ENCODE measurements at places on chromosomes 2 and 18. TPM values are rescaled to one million over a fixed set of nuclear protein-coding genes. Genes with fewer than 3 reads are reported as not detected.

DNA sequence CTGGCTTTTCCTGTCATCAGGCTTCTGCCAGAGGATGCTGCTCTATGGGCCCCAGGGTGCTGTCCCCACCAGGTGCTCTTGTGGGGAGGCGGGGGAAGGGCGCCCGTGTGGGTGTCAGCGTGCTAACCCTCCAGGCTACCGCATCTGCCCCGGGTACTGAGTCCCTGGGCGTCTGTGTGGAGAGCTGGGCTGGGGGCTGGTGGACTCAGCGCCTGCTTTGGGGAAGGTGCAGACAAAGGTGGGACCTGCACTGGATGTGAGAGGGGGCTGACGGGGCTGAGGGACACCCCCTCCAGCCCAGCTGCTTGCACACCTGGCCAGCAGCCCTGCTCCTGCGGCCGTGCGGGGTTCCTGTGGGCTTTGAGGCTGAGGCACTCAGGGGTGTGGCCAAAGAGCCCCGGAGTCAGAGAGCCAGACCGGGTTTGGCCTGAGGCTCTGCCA is 120.7 kb upstream of the PXDN start:
- no peak for DNase-seq

DNA sequence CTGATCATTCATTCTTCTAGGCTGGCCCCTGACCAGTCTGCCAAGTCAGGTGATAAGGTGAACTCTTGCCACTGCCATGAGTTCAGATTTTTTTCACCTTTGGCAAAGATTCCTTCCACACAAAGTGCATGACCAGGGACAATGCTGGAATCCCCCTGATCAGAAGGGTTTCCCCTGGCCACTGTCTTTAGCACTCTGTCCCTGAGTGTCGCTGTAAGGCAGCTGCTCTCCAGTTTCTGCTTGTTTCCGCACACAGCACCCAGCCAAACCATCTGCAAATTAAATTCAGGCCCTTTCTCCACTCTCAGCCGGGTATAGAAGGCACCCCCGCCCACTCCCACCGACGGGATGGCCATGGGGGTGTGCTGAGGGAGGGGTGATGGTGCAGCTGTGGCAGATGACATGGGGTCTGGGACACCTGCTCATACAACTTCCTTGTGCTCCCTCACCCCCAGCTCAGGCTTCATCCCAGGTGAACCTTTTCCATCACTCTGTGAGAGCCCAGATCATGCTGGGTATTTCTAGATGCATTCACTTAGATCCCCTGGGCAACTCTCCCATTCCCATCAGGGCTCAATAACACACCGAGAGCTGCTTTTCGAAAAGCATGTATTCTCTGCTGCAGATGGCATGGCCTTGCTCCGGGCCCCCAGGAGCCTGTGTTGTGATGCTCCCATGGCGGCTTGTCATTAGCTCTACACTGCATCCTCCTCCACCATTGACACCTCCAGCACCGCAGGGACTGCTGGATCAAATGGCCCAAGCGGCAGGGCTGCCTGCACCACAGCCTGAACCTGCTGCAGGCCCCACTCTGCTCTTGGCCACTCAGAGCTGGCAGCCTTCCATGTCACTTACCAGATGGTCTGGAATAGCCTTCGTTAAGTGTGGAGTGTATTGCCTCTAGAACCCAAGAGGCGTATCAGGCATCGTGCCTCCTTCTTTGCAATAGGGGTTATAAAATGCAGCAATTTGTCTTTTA is 52.3 kb upstream of the ROCK2 start:
- DNase-seq, result no peak

GRCh38 chr2:59789523-59789922 is 763.9 kb downstream of the BCL11A start:
- no peak for DNase-seq

DNA sequence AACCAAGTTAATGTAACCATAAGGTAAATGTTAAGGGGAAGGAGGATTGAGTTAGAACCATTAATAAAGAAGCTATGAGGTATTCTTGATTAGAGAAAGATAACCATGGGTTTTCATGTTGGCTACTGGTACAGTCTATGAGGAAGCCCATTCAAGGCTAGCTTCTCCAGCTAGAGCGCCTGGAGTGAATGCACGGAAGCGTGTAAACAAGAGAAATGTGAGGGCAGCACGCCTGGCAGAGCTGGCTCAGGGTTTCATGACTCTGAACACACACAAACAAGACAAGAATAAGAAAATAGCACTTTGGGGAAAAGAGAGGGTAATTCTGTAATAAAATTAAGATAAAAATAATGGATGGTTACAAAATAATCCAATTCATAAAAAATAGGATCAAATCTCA is 255.3 kb downstream of the PDE11A start:
- no peak for DNase-seq

- no peak for DNase-seq
These were observed 86.4 kb downstream of the SKA1 start for GRCh38 chr18:50461251-50461650.

DNA sequence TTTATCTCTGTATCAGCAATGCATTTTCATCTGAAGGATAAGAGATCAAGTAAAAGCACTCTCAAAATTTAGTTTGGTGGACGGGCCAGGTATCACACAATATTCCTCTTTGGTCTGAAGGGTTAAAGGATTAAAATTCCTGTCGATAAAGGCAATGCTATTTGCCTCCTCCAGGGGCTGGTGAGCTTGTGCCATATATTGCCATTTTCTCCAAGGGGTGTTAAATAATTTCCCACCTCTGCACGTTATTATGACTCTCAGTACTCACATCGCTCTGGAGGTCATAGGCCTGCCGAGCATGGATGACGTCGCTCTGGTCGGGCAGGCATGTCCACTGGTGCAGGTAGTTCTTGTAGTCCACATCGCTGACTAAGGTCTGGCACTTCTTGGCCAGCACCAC is 94.2 kb downstream of the NEB start:
- DNase-seq, result no peak

GRCh38 chr2:174341293-174341994 is 6.7 kb downstream of the SP9 start:
- DNase-seq, result peak; percentile 87

DNA sequence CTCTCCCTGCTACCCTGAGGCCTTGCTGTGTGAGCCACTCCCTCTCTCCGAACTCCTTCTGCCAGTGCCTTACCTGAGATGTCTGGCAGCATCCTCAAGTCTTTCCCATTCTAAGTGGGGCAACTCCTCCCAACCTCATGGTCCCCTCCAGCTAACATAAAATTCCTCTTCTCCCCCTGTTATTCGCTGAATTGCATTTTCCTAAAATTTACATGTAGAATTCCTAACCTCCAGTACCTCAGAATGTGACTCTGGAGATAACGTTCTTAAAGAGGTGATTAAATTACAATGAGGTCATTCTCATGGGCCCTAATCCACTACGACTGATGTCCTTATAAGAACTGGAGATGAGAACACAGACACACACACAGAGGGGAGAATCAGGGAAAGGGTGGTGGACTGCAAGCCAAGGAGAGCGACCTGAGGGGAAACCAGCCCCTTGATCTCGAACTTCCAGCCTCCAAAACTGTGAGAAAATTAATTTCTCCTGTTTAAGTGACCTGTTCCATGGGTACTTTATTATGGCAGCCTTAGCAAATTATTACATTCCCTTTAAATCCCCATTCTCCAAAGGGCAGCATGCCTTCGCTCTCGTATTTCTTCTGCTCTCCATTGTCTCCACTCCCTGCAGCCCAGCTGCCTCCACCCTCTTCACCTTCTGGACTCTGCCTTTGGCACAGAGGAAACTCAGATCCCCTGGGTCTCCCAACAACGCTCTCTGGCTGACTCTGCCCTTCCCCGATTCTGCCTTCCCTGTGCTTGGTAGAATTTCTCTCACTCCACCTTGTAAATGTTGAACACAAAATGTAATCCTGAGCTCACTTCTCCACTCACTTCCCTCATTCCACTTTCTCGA is 70.5 kb downstream of the TGIF1 start:
- no peak for DNase-seq

DNA sequence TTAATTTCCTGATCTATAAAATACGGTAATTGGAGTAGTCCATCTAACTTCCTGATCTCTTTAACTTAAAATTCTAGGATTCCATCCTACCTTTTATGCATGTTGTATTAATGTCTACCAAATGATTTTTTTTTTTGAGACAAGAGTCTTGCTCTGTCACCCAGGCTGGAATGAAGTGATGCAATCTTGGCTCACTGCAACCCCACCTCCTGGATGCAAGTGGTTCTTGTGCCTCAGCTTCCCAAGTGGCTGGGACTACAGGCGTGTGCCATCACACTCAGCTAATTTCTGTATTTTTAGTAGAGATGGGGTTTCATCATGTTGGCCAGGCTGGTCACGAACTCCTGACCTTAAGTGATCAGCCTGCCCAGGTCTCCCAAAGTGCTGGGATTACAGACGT is 47.8 kb downstream of the CFAP36 start:
- no peak for DNase-seq

GRCh38 chr18:25896178-25896780 is 194.1 kb downstream of the SS18 start:
- DNase-seq, result peak; percentile 52

DNA sequence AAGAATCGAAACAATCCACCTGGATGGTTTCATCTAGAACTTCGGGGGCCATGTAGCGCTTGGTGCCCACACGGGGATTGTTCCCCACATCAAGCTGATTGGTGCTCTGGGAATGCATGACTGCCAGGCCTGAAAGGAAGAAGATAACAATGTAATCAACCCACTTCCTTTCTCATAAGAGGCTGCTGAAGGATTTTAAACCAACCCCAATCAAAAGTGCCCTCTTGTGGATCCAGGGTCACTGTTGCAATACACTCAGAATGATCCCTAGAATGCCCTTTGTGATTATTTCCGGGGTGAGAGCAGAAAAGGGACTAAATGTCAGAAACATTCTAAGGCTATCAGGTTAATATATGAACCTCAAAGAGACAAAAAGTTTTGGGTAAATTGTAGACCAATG is 115.2 kb downstream of the ACVR1 start:
- DNase-seq, result no peak

- DNase-seq, result peak; percentile 39
These were observed 365 bp downstream of the CUL3 start for GRCh38 chr2:224584785-224585210.

REG3G gene
- polyA plus RNA-seq, result not detected

SCN7A gene
- polyA plus RNA-seq, result 70.0 TPM

OTOS gene
- not detected for polyA plus RNA-seq

ADCYAP1 gene
- 0.88 TPM for polyA plus RNA-seq

RIT2 gene
- not detected for polyA plus RNA-seq

IL36A gene
- polyA plus RNA-seq, result not detected

MAPRE3 gene
- polyA plus RNA-seq, result 26.0 TPM

LYPD6B gene
- polyA plus RNA-seq, result not detected

CRYGC gene
- polyA plus RNA-seq, result not detected

All from muscle of arm (tissue), 14 donors.